Vagina (tissue), 2 donors: ENCODE measurements at places on chromosomes 11 and 22.

DNA sequence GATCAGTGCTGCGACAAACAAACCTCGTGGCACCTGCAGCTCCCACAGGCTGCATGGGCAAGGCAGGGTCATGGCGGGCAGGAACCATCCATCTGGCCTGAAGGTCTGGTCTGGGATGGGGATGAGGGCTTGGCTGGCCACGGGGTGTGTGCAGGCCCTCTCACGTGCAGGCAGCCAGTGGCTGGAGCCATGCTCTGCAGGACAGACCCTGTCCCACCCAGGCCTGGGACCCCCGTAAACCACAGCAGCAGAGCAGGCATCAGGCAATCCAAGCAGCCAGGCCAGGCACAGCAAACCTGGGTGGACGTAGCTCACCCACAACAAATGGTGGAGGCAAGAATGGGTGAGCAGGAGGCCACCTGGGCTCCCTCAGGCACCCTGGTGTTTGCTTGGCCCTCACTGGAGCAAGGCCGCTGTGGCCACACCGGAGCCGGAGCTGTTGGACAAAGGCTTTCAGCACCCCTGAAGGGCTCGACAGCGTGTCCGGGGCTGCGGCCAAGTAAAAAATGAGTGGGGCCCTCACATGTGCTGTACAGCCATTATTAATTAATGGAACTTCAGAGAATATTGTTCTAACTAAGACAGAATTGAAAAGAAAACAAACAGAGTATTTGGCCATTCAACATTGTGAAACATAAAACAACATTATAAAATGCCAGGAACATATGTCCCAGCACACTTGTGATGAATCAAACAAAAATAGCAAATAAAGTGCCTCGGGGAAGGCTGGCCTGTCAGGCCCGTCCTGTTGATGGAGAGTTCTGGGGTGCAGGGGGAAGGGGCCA is 24.0 kb upstream of the GNB1L start:
- H3K36me3 ChIP-seq = no peaks in the 10 kb centered on the region
- H3K4me3 ChIP-seq = no peak overlapping the region
- H3K27ac ChIP-seq = no peak overlapping the region
- H3K27me3 ChIP-seq = no peaks in the 10 kb centered on the region

DNA sequence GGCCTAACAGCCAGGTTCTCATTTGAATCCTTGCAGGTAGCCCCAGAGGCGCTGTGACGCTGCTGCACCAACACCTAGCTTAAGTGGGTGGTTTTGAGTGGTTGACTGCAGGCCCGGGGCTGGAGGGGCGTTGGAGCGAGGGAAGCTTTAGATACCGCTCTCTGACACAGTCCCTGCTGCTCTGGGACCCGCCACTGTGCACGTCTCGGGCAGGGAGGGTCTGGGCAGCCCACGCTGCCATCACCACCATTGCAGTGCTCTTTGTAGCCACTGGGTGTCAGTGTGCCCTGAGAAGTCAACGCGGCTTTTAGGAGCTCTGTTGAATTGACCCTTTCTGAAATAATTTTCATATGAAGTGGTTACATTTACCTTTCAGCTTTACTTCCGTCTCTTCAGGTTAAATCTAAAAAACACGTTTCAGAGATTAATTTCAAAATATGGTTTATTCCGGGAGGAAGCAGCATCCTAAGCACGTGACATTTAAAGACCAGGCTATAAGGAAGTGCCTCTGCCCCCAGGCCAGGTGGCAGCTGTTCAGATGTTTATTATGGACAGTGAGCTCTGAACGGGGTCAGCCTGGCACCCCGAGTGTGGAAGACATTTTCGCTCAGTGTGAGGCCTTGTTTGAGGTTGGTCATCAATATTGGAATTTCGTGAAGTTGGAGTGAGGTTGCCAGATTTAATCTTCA is 30.9 kb upstream of the PARVB start:
- H3K36me3 ChIP-seq = peaks cover 72% of the 10 kb centered on the region
- no peak overlapping the region for H3K4me3 ChIP-seq
- no peaks in the 10 kb centered on the region for H3K27me3 ChIP-seq

DNA sequence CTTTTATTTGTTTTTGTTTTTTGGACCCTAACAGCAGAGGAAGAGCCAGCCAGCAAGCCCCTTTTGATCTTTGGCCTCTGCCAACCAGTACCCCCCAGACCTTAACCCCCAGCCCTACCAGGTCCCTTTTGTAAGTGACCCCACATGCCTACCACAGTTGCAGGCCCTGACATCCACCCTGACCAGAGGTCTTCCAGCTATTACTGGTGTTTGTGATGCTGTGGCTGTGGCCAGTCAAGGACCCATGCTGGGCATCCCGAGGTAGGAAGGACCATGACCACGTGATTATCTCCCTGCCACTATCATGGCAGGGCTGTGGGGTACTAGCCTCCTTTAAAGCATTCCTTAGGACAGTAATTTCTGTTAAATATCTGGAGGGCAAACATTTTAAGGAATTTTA is 9.0 kb downstream of the MED15 start:
- no peaks in the 10 kb centered on the region for H3K27me3 ChIP-seq
- H3K36me3 ChIP-seq = peaks cover 21% of the 10 kb centered on the region
- no peak overlapping the region for H3K27ac ChIP-seq
- no peak for DNase-seq
- H3K4me1 ChIP-seq = peaks cover 69% of the 10 kb centered on the region
- no peak overlapping the region for H3K4me3 ChIP-seq

- H3K27ac ChIP-seq = peak overlapping the region; percentile 60
- H3K27me3 ChIP-seq = no peaks in the 10 kb centered on the region
- peak overlapping the region; percentile 79 for H3K4me3 ChIP-seq
- H3K36me3 ChIP-seq = no peaks in the 10 kb centered on the region
These were observed 1.4 kb upstream of the KREMEN1 start for GRCh38 chr22:29071261-29072045.

GRCh38 chr22:27810609-27811151 is 9.1 kb upstream of the MN1 start:
- no peaks in the 10 kb centered on the region for H3K27me3 ChIP-seq
- peaks cover 20% of the 10 kb centered on the region for H3K4me1 ChIP-seq
- peak overlapping the region; percentile 83 for H3K27ac ChIP-seq
- no peak for DNase-seq

DNA sequence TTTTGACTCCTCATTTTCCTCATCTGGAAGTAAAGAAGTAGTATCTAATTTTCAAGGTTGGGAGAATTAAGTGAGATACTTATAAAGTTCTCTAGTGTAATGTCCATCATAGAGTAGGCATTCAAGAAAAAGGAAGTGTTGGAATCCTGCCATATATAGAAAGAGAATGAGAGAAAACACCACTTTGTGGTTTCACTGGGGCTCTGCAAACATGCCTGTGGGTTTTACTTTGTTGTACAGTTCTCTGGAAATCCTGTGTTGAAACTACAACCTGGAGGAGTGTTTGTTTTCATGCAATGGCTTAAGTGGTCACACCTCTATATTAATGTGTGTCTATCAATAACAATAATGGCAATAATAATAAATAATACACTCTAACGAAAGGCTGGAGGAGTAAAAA is 741.7 kb downstream of the NELL1 start:
- no peak overlapping the region for H3K27ac ChIP-seq
- no peak overlapping the region for H3K4me3 ChIP-seq
- no peak for DNase-seq
- H3K27me3 ChIP-seq = no peaks in the 10 kb centered on the region

DNA sequence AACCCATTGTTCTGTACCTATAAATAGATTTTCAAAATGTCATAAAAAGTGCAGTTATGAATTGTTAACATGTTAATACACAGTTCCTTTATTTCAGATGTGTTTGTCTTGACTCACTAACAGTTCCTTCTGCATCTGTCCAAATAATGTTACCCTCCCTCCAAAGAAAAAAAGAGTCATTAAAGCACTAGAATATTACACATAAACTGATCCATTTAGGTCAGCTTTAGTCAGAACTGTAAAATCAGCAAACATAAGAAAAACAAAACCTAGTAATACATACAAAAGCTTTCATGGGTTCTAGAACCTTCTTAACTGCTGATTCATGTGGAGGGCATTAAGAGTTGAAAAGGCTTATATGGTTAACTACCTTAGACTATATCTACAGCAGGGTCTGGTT is 65.4 kb downstream of the SESN3 start:
- no peak overlapping the region for H3K4me3 ChIP-seq
- no peaks in the 10 kb centered on the region for H3K4me1 ChIP-seq
- DNase-seq = no peak
- H3K27ac ChIP-seq = no peak overlapping the region

DNA sequence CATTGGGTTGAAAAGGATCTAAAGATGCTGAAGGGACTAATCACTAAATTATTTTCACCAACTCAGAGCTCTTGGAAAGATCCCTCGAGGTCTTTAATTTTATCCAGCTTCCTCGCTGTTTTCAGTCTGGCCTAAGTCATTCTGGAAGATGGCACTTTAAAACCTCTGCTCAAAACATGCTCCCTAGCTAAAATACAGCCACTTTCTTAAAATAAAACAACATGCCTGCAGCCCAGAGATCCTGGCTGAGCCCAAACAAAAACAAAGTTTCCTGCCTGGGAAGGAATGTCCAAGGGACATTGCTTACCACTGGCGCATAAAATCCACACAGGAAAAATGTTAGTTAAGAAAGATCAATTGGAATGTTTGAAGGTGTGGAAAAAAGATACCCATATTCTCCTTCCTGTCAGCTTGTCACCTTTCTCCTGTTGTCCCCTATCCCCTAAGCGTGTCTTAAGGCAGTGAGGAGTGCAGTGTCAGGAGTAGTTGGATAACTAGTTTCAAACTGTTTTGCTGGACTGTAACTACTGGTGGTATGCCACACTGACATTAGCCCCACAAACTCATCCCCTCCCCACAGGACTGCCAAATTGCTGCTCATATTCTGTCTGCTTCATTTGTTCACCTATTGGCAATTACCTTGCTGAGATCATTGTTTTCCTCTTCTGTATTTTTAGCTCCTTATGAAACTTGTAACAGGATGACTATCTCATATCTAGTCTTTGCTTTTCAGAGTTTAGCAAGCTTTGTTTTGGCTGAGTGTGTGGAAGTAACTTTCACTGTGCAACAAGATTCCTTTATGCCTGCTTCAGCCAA is 108.3 kb upstream of the SESN3 start:
- peaks cover 54% of the 10 kb centered on the region for H3K4me1 ChIP-seq
- no peaks in the 10 kb centered on the region for H3K27me3 ChIP-seq
- H3K4me3 ChIP-seq = no peak overlapping the region
- H3K27ac ChIP-seq = peak overlapping the region; percentile 82

GRCh38 chr11:18010977-18011586 is 1.8 kb downstream of the SERGEF start:
- H3K27me3 ChIP-seq = no peaks in the 10 kb centered on the region
- H3K4me3 ChIP-seq = no peak overlapping the region
- H3K4me1 ChIP-seq = peaks cover 14% of the 10 kb centered on the region
- no peaks in the 10 kb centered on the region for H3K36me3 ChIP-seq
- H3K27ac ChIP-seq = no peak overlapping the region

GRCh38 chr11:96472085-96472484 is 82.3 kb downstream of the JRKL start:
- no peak for DNase-seq
- no peaks in the 10 kb centered on the region for H3K4me1 ChIP-seq
- no peak overlapping the region for H3K4me3 ChIP-seq
- H3K27ac ChIP-seq = no peak overlapping the region
- H3K27me3 ChIP-seq = no peaks in the 10 kb centered on the region
- no peaks in the 10 kb centered on the region for H3K36me3 ChIP-seq

- no peak for DNase-seq
- H3K27ac ChIP-seq = no peak overlapping the region
- peaks cover 12% of the 10 kb centered on the region for H3K36me3 ChIP-seq
These were observed 6.2 kb downstream of the ZDHHC8 start for GRCh38 chr22:20137671-20138416.

GRCh38 chr11:133832991-133833897 is 12.1 kb downstream of the SPATA19 start:
- H3K4me1 ChIP-seq = no peaks in the 10 kb centered on the region
- H3K27me3 ChIP-seq = no peaks in the 10 kb centered on the region
- no peak overlapping the region for H3K27ac ChIP-seq
- no peak overlapping the region for H3K4me3 ChIP-seq
- no peaks in the 10 kb centered on the region for H3K36me3 ChIP-seq
- DNase-seq = peak; percentile 88

GRCh38 chr11:96391698-96392307 is 2.0 kb downstream of the JRKL start:
- no peaks in the 10 kb centered on the region for H3K27me3 ChIP-seq
- no peak overlapping the region for H3K27ac ChIP-seq
- H3K4me3 ChIP-seq = no peak overlapping the region
- DNase-seq = no peak

- peak overlapping the region; percentile 74 for H3K27ac ChIP-seq
- no peaks in the 10 kb centered on the region for H3K27me3 ChIP-seq
- no peak for DNase-seq
- H3K4me3 ChIP-seq = no peak overlapping the region
- no peaks in the 10 kb centered on the region for H3K36me3 ChIP-seq
These were observed 267.8 kb downstream of the TBC1D22A start for GRCh38 chr22:47030143-47030661.

DNA sequence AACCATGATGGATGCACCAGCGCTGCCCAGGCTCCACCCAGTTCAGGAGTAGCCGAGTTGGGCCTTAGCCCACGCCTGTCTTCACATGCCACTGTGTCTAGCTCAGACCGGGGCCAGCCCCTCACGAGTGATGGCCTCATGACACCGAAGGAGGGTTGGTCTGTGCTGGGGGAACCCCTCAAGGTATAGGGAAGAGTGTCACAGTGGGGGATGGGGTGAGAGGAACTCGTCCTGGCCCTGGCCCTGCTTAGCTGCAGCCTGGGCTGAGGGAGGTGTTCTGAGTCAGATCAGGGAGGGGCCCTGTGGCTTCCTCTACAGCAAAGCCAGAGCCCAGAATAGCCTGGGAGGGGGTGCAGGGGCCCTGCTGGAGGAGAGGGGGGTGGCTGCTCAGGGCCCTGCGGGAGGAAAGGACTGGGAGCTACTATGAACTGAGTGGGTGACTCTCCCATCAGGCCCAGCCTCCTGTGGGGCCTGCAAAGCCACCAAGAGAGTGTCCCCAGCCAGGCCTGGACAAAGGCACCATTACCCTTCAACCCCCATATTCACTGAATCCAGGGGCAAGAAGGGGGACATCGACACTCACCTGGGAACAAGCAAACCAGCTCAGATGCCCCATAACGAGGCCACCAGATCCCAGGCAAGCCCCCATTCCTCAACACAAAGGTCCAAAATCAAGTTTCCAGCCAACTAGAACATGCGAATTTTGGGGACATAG is 41.2 kb downstream of the IGLL5 start:
- H3K27ac ChIP-seq = no peak overlapping the region
- no peak for DNase-seq
- H3K4me1 ChIP-seq = no peaks in the 10 kb centered on the region
- H3K36me3 ChIP-seq = no peaks in the 10 kb centered on the region
- no peaks in the 10 kb centered on the region for H3K27me3 ChIP-seq
- H3K4me3 ChIP-seq = no peak overlapping the region

DNA sequence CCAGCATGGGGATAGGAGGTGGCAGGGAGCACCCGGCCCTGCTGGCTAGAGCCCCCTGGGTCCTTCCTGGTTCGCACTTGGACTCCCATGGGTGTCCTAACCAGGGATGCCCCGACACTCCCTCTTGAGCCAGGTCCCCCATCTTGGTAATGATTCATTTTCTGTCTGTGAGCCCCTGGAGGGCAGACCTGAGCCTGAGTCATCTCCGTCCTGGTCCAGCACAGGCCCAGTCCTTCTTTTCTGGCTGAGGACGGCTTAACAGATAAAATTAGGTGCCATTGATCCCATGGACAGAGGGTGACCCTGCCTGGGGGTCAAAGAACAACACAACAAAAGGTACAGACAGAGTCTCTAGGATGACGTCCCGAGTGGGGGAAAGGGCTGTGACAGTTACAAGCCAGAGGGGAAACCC is 3.5 kb downstream of the RHOD start:
- no peaks in the 10 kb centered on the region for H3K36me3 ChIP-seq
- H3K27ac ChIP-seq = no peak overlapping the region
- no peak overlapping the region for H3K4me3 ChIP-seq
- peaks cover 14% of the 10 kb centered on the region for H3K4me1 ChIP-seq

- no peak overlapping the region for H3K4me3 ChIP-seq
- H3K27me3 ChIP-seq = no peaks in the 10 kb centered on the region
- no peak for DNase-seq
- H3K4me1 ChIP-seq = no peaks in the 10 kb centered on the region
- H3K27ac ChIP-seq = no peak overlapping the region
- no peaks in the 10 kb centered on the region for H3K36me3 ChIP-seq
These were observed 679.9 kb downstream of the KCNA4 start for GRCh38 chr11:29336727-29337575.
